ENCODE measurements at places on chromosomes 12 and 14. TPM values are rescaled to one million over a fixed set of nuclear protein-coding genes. Genes with fewer than 3 reads are reported as not detected.

- H3K36me3 ChIP-seq = no peaks in the 10 kb centered on the region
- no peaks in the 10 kb centered on the region for H3K4me1 ChIP-seq
- no peak for DNase-seq
- H3K27ac ChIP-seq = no peak overlapping the region
These were observed 55.2 kb downstream of the TGFB3 start for GRCh38 chr14:75926431-75927115.

GRCh38 chr12:14157088-14157747, 175.8 kb upstream of the GRIN2B start:
- no peaks in the 10 kb centered on the region for H3K27me3 ChIP-seq
- no peaks in the 10 kb centered on the region for H3K4me1 ChIP-seq
- no peak for DNase-seq
- no peak overlapping the region for H3K4me3 ChIP-seq

GRCh38 chr14:68341411-68342212, 451.3 kb downstream of the ZFP36L1 start:
- no peaks in the 10 kb centered on the region for H3K36me3 ChIP-seq
- H3K27ac ChIP-seq = no peak overlapping the region
- no peak overlapping the region for H3K4me3 ChIP-seq

- DNase-seq = no peak
- no peaks in the 10 kb centered on the region for H3K27me3 ChIP-seq
- no peaks in the 10 kb centered on the region for H3K36me3 ChIP-seq
- H3K27ac ChIP-seq = no peak overlapping the region
These were observed 920.9 kb upstream of the LRFN5 start for GRCh38 chr14:40685764-40686163.

DNA sequence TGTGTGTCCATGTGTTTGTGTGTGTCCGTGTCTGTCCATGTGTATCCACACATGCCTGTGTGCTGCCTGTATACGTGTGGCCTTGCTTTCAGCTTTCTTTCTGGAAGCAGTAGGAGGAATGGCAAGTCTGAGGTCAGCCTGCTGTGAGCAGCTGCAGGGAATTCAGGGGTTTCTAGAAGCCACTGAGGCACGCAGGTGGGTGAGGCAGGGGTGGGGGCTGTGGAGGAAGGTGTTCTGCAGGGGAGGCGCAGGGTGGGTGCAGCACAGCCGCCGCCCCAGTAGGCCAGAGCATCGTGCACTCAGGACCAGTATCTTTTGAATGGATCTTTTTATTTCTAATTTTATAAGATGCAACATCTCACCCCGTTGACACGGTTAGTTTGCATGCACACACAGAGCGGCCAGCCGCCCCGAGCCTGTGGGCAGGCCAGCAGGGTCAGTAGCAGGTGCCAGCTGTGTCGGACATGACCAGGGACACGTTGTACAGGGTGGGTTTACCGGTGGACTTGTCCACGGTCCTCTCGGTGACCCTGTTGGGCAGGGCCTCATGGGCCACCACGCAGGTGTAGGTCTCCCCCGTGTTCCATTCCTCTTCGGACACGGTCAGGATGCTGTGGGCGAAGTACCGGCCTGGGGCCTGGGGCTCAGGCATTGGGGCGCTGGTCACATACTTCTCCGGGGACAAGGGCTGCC, 327.7 kb downstream of the TMEM121 start:
- no peak for DNase-seq
- H3K27ac ChIP-seq = no peak overlapping the region
- H3K4me1 ChIP-seq = no peaks in the 10 kb centered on the region
- no peaks in the 10 kb centered on the region for H3K36me3 ChIP-seq
- no peaks in the 10 kb centered on the region for H3K27me3 ChIP-seq
- H3K4me3 ChIP-seq = no peak overlapping the region

The PLA2G1B gene
- total RNA-seq = 7.4 TPM

DNA sequence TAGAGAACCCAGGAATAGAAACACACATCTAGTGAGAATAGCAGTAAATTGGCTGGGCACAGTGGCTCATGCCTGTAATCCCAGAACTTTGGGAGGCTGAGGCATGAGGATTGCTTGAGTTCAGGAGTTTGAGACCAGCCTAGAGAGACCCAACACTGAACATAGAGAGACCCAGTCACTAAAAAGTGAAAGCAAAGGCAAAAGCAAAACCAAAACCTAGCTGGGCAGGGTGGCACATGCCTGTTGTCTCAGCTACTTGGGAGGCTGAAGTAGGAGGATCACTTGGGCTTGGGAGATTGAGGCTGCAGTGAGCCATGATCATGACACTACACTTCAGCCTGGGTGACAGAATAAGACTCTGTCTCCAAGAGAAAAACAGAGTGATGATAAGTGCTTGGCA, 37.5 kb upstream of the MIS18BP1 start:
- H3K36me3 ChIP-seq = no peaks in the 10 kb centered on the region
- no peaks in the 10 kb centered on the region for H3K27me3 ChIP-seq
- H3K27ac ChIP-seq = no peak overlapping the region
- no peak for DNase-seq
- H3K4me1 ChIP-seq = no peaks in the 10 kb centered on the region
- H3K4me3 ChIP-seq = no peak overlapping the region

The LRP6 gene
- total RNA-seq = 18.0 TPM

DNA sequence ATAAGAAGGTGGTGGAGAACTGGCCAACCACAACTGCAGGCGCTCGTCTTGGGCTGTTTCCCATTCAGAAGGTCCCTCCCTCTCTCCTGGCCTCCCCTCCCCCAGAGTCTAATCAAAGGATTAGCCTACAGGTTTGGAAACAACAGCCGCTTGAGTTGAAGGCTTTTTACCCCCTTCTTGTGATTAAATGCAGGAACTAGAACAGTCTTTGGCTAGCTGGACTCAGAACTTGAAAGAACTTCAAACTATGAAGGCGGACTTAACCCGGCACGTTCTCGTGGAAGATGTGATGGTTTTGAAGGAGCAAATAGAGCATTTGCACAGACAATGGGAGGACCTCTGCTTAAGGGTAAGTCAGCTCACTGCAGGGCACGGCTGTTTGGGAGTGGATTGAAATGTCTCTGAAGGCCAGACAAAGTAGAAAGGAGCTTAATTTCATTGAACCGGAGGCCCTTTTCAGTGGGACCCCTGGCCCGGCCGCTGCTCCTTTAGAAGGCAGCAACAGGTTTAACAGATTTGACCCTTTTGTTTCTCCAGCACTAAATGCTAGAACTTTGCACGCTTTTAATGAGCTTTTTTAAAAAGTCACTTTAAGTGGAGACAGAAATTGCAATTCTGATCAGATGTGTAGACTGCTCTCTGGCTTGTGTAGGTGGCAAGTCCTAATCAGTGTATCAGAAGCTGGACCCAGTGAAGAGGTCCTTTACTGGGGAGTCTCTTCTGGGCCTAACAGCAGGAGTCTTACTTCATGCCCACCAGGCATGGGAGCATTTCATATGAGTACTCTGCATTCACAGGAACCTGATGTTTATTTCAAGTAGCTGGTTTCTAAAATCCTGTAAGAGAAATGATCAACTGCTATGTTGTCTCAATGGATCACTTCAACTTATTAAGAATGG, 107.7 kb downstream of the ESR2 start:
- H3K36me3 ChIP-seq = no peaks in the 10 kb centered on the region
- no peaks in the 10 kb centered on the region for H3K27me3 ChIP-seq
- DNase-seq = no peak
- no peak overlapping the region for H3K4me3 ChIP-seq
- H3K4me1 ChIP-seq = no peaks in the 10 kb centered on the region

The RNASE7 gene
- total RNA-seq = 0.34 TPM

The FAM181A gene
- total RNA-seq = not detected

GRCh38 chr12:57242329-57242690, 8.7 kb downstream of the STAC3 start:
- H3K36me3 ChIP-seq = no peaks in the 10 kb centered on the region
- H3K4me3 ChIP-seq = no peak overlapping the region
- DNase-seq = no peak
- H3K27me3 ChIP-seq = peaks cover 42% of the 10 kb centered on the region
- H3K4me1 ChIP-seq = peaks cover 30% of the 10 kb centered on the region

The RAB5B gene
- total RNA-seq = 98.9 TPM

DNA sequence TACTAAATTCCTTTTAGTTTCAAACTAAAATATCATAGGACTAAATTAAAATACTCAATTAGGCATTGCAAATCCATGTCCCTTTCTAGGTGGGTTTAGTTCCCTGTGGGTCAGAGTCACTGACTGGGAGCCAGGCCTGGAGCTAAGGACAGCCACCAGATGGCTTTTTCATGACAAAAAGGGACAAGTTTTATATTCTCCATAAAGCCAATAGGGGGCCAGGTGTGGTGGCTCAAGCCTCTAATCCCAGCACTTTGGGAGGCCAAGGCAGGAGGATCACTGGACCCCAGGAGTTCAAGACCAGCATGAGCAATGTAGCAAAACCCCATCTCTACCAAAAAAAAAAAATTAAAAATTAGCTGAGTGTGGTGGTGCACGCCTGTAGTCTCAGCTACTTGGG, 35.4 kb upstream of the EIF5 start:
- no peak overlapping the region for H3K4me3 ChIP-seq
- H3K27ac ChIP-seq = no peak overlapping the region
- H3K36me3 ChIP-seq = no peaks in the 10 kb centered on the region
- no peak for DNase-seq
- H3K4me1 ChIP-seq = peaks cover 5% of the 10 kb centered on the region

The TAS2R14 gene
- 16.3 TPM for total RNA-seq

GRCh38 chr12:67460388-67460787, 188.2 kb upstream of the DYRK2 start:
- H3K27me3 ChIP-seq = no peaks in the 10 kb centered on the region
- DNase-seq = no peak
- H3K4me3 ChIP-seq = no peak overlapping the region
- H3K27ac ChIP-seq = no peak overlapping the region

- H3K27ac ChIP-seq = peak overlapping the region; percentile 52
- no peaks in the 10 kb centered on the region for H3K4me1 ChIP-seq
- H3K4me3 ChIP-seq = no peak overlapping the region
- no peaks in the 10 kb centered on the region for H3K27me3 ChIP-seq
- H3K36me3 ChIP-seq = no peaks in the 10 kb centered on the region
These were observed 159.2 kb downstream of the TGFB3 start for GRCh38 chr14:75822522-75823141.

The WNT5B gene
- total RNA-seq = 0.97 TPM

The KCNK13 gene
- 1.7 TPM for total RNA-seq

The BEGAIN gene
- 3.0 TPM for total RNA-seq

- H3K4me1 ChIP-seq = peaks cover 5% of the 10 kb centered on the region
- peak overlapping the region; percentile 74 for H3K27ac ChIP-seq
- no peak overlapping the region for H3K4me3 ChIP-seq
- peak; percentile 7 for DNase-seq
- no peaks in the 10 kb centered on the region for H3K27me3 ChIP-seq
These were observed 176.1 kb downstream of the IPO8 start for GRCh38 chr12:30519535-30519934.

The PARPBP gene
- total RNA-seq = 1.4 TPM

DNA sequence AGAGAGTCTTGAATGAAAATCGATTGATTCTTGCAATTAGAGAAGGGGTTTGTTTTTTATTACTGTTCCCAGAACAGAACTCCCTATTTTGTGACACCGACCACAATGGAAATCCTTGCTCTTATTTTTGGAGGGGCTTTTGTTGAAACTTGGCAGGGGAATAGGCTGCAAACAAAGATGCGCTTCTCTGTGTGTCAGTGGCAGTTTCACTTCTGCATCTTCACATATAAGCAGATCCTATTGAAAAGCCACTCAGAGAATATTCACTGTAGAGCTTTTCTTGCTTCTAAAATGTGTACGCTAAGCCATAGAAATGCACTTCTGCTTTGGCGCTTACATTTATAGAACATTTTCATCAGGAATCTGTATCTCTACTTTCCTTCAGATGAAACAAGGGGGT, 1822.4 kb upstream of the SEL1L start:
- H3K4me3 ChIP-seq = no peak overlapping the region
- no peaks in the 10 kb centered on the region for H3K4me1 ChIP-seq
- no peak for DNase-seq
- H3K36me3 ChIP-seq = no peaks in the 10 kb centered on the region
- H3K27me3 ChIP-seq = no peaks in the 10 kb centered on the region
- no peak overlapping the region for H3K27ac ChIP-seq

The ARG2 gene
- 11.3 TPM for total RNA-seq
